ENCODE measurements at places on chromosomes 1 and 21. TPM values are rescaled to one million over a fixed set of nuclear protein-coding genes. Genes with fewer than 3 reads are reported as not detected.

Gene PLA2G2F
- not detected for total RNA-seq

Gene ETV3
- 22.2 TPM for total RNA-seq

Gene TNFRSF14
- total RNA-seq, result 20.1 TPM

Gene PLA2G2D
- not detected for total RNA-seq

Gene OR2L5
- total RNA-seq, result not detected

Gene KCNE2
- not detected for total RNA-seq

Gene CD247
- total RNA-seq, result 0.44 TPM

Gene EXO1
- 26.3 TPM for total RNA-seq

Gene FMO1
- not detected for total RNA-seq

Gene ANKRD35
- not detected for total RNA-seq

Gene LCK
- total RNA-seq, result 0.57 TPM

Gene UBE2U
- total RNA-seq, result not detected

Gene DIP2A
- total RNA-seq, result 22.9 TPM

Gene LCE1F
- not detected for total RNA-seq

Gene MMEL1
- total RNA-seq, result 0.46 TPM
